RWPE2 (cell line): ENCODE measurements at places on chromosomes 1 and 21.

- no peaks in the 10 kb centered on the region for H3K36me3 ChIP-seq
- no peak for DNase-seq
- peaks cover 3% of the 10 kb centered on the region for H3K4me1 ChIP-seq
- H3K27me3 ChIP-seq = no peaks in the 10 kb centered on the region
These were observed 38.9 kb upstream of the PRRC2C start for GRCh38 chr1:171446386-171446785.

GRCh38 chr1:33341190-33341589 lies 20.3 kb upstream of the A3GALT2 start:
- peak overlapping the region; percentile 99 for H3K27ac ChIP-seq
- no peak overlapping the region for H3K4me3 ChIP-seq
- peaks cover 96% of the 10 kb centered on the region for H3K4me1 ChIP-seq
- DNase-seq = no peak
- H3K27me3 ChIP-seq = no peaks in the 10 kb centered on the region

DNA sequence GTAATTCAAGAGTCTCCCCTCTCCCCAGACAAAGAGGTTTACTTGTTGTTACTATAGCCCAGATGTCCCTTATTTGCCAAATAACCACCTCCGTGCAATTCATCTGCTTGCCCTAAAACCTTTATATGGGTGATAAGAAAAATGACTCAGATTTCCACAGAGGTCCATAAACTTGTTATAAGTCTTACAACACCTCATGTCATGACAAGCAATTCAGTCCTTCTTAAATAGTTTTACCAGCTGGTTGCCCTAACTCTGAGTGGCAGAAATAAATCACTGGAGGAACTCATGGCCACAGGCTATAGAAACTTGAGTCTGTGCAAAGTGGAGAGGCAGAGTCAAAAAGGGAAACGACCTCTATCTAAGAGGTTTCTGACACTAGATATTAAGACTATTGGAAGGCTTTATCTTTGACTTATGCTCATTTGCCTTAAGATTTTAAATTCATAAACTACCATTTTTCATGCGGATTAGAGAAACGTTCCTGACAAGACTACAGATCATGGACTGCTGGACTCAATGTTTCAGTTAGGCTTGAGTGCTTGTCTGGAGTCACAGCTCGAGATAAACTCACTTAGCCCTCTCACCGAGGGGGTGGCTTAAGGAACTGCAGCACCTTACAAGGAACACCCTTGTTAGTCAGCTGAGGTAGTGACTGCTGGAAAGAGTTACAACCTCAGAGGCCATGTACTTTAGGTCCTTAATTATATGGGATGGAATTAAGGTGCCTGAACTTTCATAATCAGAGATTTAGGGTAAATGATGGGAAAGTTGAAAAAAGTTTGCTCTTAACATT lies 662.5 kb upstream of the USP24 start:
- H3K27me3 ChIP-seq = no peaks in the 10 kb centered on the region
- H3K27ac ChIP-seq = no peak overlapping the region
- no peak overlapping the region for H3K4me3 ChIP-seq

DNA sequence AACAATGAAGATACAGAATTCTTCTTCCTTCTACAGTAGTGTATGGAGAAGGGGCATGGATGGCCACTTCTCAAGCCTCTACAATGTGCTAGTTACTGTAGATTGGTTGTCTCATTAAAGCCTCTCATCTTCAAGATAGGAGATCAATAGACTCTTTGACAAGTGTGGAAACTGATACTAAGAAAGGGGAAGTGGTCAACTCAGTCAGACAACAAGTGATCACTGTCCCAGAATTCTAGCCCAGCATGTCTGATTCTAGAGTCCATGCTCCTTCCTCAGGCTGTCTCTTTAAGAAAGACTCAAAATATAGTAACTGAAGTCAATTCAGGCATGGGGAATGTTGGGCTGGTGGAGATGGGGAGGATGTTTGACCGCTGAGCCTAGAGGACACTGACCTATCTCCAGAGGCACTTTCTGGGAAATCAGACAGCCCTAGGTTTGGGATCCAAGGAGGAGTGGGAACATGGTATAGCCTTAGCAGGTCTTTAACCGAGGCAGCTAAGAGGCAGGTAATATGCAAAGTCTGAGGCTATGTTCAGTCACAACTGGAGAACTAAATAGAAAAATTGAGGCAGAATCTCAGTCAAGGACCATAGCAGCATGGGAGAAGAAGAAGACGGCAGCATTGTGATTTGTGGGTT lies 39.3 kb upstream of the EYA3 start:
- no peaks in the 10 kb centered on the region for H3K27me3 ChIP-seq
- H3K4me1 ChIP-seq = peaks cover 16% of the 10 kb centered on the region
- no peaks in the 10 kb centered on the region for H3K36me3 ChIP-seq
- no peak for DNase-seq
- no peak overlapping the region for H3K27ac ChIP-seq
